ENCODE measurements at places on chromosomes 12 and 14. TPM values are rescaled to one million over a fixed set of nuclear protein-coding genes. Genes with fewer than 3 reads are reported as not detected.

DNA sequence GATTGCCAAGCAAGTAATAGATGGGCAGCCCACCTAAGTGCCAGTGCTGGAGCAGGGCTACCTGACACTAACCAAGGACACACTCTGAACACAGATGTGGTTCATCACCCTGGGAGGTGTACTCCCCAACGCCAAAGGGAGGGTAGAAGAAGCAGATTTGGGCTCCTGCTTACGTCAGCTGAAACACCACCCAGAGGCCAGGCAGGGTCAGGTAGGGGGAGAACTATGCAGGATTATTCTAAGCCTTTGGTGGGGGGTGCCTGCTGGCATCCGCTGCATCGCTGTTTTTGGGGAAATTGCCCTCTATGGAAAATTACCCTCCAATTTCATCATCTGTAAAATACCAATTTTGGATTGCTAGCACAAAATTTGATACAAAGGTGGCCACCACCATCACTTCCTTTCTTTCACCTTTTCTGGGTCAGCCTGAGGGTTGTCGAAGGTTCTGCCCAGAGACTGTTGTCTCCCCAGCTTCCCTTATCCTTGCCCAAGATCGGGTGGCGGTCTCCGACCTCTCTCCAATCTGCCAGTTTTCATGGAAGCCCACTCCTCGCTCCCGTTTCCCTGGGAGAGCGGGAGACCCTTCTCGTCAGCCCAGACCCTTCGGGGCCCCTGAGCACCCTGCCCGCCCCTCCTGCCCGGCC lies 535 bp downstream of the BIN2 start:
- no peaks in the 10 kb centered on the region for H3K4me1 ChIP-seq
- no peaks in the 10 kb centered on the region for H3K27me3 ChIP-seq
- no peaks in the 10 kb centered on the region for H3K36me3 ChIP-seq
- no peak for DNase-seq

DNA sequence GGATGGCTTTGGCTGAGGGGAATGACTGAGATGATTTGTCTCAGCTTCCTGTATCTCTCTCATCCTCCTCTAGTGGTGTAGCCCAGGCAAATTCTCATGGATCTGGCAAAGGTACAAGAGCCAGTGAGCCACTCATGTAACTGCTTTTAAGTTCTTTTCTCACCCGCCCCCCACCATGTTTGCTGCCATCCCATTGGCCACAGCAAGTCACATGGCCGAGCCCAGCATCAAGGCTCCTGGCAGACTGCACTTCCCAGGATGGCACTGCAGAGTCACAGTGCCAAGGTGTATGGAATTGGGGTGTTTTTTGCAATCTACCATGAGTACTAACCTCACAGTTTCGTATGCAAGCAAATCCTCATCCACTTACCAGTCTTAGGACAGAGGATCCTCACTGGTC lies 50.9 kb downstream of the CHST11 start:
- H3K36me3 ChIP-seq = no peaks in the 10 kb centered on the region
- no peak overlapping the region for H3K27ac ChIP-seq
- H3K27me3 ChIP-seq = no peaks in the 10 kb centered on the region
- DNase-seq = no peak

- no peak overlapping the region for H3K27ac ChIP-seq
- H3K36me3 ChIP-seq = no peaks in the 10 kb centered on the region
- H3K4me1 ChIP-seq = peaks cover 16% of the 10 kb centered on the region
- peaks cover 7% of the 10 kb centered on the region for H3K27me3 ChIP-seq
These were observed 93.5 kb downstream of the GALNT8 start for GRCh38 chr12:4813741-4814140.

Gene PRR4
- total RNA-seq = 2.1 TPM

Gene CISTR
- total RNA-seq = 3.1 TPM

Gene EFS
- 3.7 TPM for total RNA-seq
